ENCODE measurements at places on chromosomes 2 and 18.

DNA sequence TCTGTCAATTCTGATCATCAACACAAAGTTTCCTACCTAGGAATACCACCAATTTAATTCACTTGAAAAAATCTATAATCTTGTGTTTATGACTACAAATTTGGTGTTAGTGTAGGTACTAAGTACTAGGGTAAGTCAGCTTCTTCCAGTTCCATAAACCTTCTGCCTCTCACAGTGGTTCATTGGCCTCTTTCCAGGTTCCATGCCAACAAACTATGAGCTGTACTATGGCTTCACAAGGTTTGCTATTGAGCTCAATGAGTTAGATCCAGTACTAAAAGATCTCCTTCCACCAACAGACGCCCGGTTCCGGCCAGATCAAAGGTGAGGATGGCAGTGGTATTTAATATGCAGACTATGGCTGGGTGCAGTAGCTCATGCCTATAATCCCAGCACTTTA, 58.8 kb downstream of the PRKRA start:
- H3K36me3 ChIP-seq: no peaks in the 10 kb centered on the region
- DNase-seq: no peak
- H3K4me3 ChIP-seq: no peak overlapping the region
- no peak overlapping the region for H3K27ac ChIP-seq
- no peaks in the 10 kb centered on the region for H3K4me1 ChIP-seq

DNA sequence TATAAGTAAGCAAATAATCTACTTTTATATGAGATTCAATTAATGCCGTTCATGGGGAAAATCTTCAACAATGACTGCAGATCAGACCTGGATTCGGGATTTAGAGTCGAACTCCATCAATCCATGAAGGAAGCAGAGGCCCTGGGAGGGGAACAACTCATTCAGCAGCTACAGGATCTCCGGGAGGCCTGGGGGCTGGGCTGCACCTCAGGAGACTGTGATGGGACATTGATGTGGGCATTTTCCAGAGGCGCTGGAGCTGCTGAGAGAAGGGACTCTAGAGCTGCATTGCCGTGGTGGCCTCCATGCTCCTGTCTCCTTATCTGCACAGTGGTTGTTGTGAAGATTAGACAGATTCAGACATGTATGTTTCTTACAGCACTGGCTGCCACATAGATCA, 76.9 kb downstream of the MYT1L start:
- no peak for DNase-seq
- no peaks in the 10 kb centered on the region for H3K36me3 ChIP-seq
- H3K27ac ChIP-seq: no peak overlapping the region
- H3K4me3 ChIP-seq: no peak overlapping the region
- no peaks in the 10 kb centered on the region for H3K27me3 ChIP-seq

GRCh38 chr2:167471734-167472133, 583.5 kb downstream of the XIRP2 start:
- no peaks in the 10 kb centered on the region for H3K27me3 ChIP-seq
- H3K27ac ChIP-seq: no peak overlapping the region
- peak; percentile 37 for DNase-seq
- no peak overlapping the region for H3K4me3 ChIP-seq

DNA sequence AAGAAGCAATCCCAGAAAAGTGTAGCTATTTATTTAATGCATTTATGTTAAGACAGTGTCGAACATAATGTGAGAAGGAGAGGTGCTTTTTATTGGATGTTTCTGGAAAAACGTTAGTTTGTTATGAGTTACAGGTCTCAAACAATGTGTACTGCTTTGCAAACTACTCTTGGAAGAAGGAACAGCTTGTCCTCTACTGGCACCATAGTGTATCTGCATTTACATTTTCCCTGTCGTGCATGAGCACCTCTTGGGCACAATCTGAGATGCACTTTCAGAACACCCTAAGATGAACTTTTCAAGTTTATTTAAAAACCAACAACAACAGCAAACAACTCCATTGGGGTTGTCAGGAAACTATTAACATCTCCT, 22.8 kb downstream of the CCNYL1 start:
- H3K27ac ChIP-seq: no peak overlapping the region
- DNase-seq: no peak
- no peak overlapping the region for H3K4me3 ChIP-seq
- H3K36me3 ChIP-seq: peaks cover 17% of the 10 kb centered on the region
- no peaks in the 10 kb centered on the region for H3K27me3 ChIP-seq

DNA sequence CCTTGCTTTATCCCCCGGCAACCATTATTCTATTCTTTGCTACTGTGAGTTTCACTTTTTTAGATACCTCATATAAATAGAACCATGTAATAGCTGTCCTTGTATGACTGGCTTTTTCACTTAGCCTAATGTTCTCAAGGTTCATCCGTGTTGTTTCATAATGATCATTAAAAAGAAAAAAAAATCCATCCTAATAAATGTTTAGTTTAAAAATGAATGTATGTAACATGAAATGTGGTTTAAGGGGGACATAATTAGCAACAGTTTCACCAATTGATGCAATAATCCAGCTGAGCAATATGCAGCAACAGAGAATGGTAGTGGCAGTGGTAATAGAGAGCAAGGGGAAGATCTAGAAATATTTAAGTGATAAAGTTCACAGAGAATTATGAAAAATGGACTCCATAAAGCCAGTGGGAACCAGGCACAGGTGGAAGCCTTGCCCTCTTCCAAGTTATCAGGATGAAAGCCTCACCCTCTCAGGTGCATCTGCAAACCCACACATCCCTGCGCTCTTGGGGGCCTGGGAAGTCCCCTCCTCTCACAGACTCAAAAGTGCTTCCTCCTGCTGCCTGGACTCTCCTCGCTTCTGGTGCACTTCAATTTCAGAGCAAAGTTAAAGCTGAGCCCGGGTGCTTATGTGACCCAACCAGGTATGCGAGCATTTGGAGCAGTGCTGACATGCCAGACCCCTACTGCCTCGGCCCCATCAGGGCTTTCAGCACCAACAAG, 1403.3 kb upstream of the SLC39A10 start:
- H3K4me3 ChIP-seq: no peak overlapping the region
- no peak overlapping the region for H3K27ac ChIP-seq
- H3K27me3 ChIP-seq: no peaks in the 10 kb centered on the region
- no peak for DNase-seq
- H3K4me1 ChIP-seq: peaks cover 6% of the 10 kb centered on the region

- no peak overlapping the region for H3K27ac ChIP-seq
- no peaks in the 10 kb centered on the region for H3K27me3 ChIP-seq
- H3K4me1 ChIP-seq: no peaks in the 10 kb centered on the region
- no peak overlapping the region for H3K4me3 ChIP-seq
These were observed 98.7 kb downstream of the BCL2 start for GRCh38 chr18:63220903-63221302.

- H3K27ac ChIP-seq: no peak overlapping the region
- DNase-seq: no peak
- H3K4me3 ChIP-seq: no peak overlapping the region
- H3K4me1 ChIP-seq: peaks cover 2% of the 10 kb centered on the region
- H3K36me3 ChIP-seq: no peaks in the 10 kb centered on the region
- no peaks in the 10 kb centered on the region for H3K27me3 ChIP-seq
These were observed 296.4 kb upstream of the ACVR2A start for GRCh38 chr2:147548451-147548850.

DNA sequence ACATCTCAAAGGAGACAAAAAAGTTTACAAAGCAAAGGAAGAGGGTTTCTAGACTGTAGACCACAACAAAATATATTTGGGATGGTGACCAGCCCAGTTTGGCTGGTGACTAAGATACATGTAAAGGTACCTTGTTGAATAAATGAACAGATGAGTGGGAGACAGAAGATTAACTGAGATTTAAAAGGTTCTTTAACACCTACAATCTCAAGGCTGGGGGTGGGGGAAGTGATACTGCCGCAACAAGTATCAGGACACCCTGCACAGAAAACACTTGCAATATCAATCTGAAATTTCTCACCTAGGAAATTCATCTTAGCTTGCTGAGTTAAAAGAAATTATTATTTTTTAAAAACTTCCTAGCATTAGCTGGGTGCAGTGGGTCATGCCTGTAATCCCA, 8.3 kb downstream of the RNF149 start:
- no peaks in the 10 kb centered on the region for H3K4me1 ChIP-seq
- no peak overlapping the region for H3K27ac ChIP-seq
- H3K36me3 ChIP-seq: no peaks in the 10 kb centered on the region
- no peaks in the 10 kb centered on the region for H3K27me3 ChIP-seq
- no peak overlapping the region for H3K4me3 ChIP-seq
- DNase-seq: no peak

- H3K27ac ChIP-seq: no peak overlapping the region
- no peaks in the 10 kb centered on the region for H3K27me3 ChIP-seq
- H3K4me3 ChIP-seq: no peak overlapping the region
- no peaks in the 10 kb centered on the region for H3K4me1 ChIP-seq
- no peaks in the 10 kb centered on the region for H3K36me3 ChIP-seq
- DNase-seq: no peak
These were observed 114.6 kb downstream of the MYO5B start for GRCh38 chr18:50080316-50080715.

- no peak for DNase-seq
- no peak overlapping the region for H3K4me3 ChIP-seq
- H3K36me3 ChIP-seq: no peaks in the 10 kb centered on the region
- H3K27ac ChIP-seq: no peak overlapping the region
- H3K27me3 ChIP-seq: no peaks in the 10 kb centered on the region
- peaks cover 13% of the 10 kb centered on the region for H3K4me1 ChIP-seq
These were observed 33.2 kb upstream of the CYP1B1 start for GRCh38 chr2:38108907-38109731.

GRCh38 chr2:9982248-9982647, 30.8 kb downstream of the GRHL1 start:
- no peaks in the 10 kb centered on the region for H3K36me3 ChIP-seq
- H3K27me3 ChIP-seq: no peaks in the 10 kb centered on the region
- DNase-seq: no peak
- no peak overlapping the region for H3K4me3 ChIP-seq
- no peaks in the 10 kb centered on the region for H3K4me1 ChIP-seq

GRCh38 chr2:141698500-141698899, 432.3 kb downstream of the LRP1B start:
- no peak overlapping the region for H3K27ac ChIP-seq
- H3K27me3 ChIP-seq: no peaks in the 10 kb centered on the region
- no peaks in the 10 kb centered on the region for H3K36me3 ChIP-seq
- H3K4me3 ChIP-seq: no peak overlapping the region
- DNase-seq: no peak

DNA sequence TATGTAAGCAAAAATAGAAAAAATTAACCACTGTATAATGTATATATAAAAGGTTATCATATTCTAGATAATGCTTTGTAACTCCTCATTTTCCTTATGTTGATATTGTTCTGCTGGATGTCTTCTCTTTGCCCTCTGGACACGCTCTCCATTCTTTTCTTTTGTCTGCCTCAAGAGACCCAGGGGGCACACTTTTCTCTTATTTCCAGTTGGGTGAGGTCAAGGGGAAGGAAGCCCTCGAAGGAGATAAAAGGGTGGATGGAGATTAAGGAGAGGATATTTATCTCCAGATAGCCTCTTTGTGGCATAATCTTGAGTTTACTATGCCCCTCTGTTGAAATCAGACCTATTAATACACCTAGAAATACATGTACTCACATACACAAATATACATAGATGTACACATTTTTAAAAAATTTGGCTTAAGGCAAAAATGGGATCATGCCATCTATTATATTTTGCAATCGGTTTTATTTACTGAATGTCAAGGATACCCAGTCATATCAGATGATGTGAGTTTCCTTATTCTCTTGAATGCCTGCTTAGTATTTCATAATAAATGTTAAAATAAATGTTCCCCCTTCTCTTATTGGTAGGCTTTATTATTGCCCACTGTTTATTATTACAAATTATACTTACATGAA, 65.3 kb downstream of the LCLAT1 start:
- H3K27me3 ChIP-seq: no peaks in the 10 kb centered on the region
- DNase-seq: peak; percentile 42
- H3K4me3 ChIP-seq: no peak overlapping the region
- H3K4me1 ChIP-seq: peaks cover 34% of the 10 kb centered on the region
- no peaks in the 10 kb centered on the region for H3K36me3 ChIP-seq

DNA sequence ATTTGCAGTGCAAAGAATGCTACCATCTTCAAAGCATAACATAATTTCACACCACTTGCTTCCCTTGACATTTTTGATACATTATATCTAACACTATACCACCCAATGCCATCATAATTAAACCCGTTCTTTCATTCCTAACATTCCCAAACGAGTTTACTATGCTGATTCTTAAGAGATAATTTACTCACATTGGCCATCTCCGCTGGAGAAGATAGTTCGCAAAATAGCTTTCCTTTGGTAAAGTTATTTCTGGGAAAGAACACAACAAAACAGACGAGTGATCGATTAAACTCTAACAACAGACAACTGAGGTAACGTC, 716 bp downstream of the MMADHC start:
- no peak for DNase-seq
- H3K4me3 ChIP-seq: peak overlapping the region; percentile 83
- H3K4me1 ChIP-seq: peaks cover 16% of the 10 kb centered on the region
- peak overlapping the region; percentile 97 for H3K27ac ChIP-seq

DNA sequence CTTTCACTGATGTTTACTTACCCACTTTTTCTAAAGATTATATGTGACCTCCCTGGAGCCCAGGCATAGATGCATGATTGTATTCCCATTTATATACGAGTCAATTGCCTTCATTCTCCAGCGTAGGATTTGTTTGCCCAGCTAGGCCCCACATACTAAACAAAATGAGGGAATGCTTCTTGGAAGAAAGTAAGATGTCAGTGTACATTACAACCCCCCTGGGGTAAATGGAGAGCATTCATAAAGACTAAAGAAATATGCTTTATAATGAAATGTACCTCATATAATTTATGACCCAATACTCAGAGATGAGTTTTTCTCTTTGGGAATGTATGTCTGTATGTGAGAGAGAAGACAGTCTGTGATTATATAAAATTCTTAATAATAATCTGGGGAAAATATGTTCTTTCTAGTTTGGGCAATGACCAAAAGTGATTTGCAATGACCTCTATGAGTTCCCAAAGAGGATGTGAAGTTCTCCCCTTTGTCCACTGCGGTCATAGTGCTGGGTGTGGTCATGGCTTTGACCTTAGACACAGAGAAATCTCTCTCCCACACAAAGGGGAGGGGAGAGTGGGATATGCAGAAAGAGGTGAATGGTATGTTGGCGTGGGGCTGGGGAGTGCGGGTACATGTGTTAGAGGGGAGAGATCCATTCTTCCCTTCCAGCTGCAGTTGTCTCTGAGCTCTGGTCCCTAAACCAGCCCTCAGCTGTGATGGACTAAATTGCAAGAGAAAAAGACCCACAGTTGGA, 175.6 kb downstream of the EN1 start:
- DNase-seq: no peak
- H3K4me3 ChIP-seq: no peak overlapping the region
- H3K4me1 ChIP-seq: peaks cover 7% of the 10 kb centered on the region
- no peak overlapping the region for H3K27ac ChIP-seq

DNA sequence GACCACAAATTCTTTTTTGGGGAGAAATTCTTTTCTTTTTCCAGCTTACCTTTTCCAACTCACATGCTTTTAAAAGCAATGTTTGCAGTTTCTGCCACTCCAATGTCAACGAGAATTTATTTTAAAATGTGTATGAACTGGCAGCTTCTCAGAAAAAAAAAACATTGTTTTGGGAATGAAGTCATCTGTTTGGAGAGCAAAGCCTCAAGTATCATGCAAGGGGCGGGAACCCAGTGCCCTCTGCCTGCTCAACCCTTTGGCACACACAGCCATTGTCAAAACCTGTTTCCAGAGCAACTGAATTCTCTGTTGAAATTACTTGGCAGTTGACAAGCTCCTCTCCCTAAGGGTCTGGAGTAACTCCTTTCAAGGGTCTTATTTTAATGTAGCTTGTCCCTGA, 128.5 kb downstream of the QPCT start:
- H3K4me1 ChIP-seq: peaks cover 5% of the 10 kb centered on the region
- H3K36me3 ChIP-seq: no peaks in the 10 kb centered on the region
- DNase-seq: no peak
- H3K27ac ChIP-seq: no peak overlapping the region
- H3K4me3 ChIP-seq: no peak overlapping the region

- peaks cover 8% of the 10 kb centered on the region for H3K4me1 ChIP-seq
- DNase-seq: no peak
- no peaks in the 10 kb centered on the region for H3K36me3 ChIP-seq
- no peaks in the 10 kb centered on the region for H3K27me3 ChIP-seq
These were observed 3.2 kb downstream of the FARSB start for GRCh38 chr2:222652491-222653255.

Data from neural progenitor cell (in vitro differentiated cells).